Adrenal gland (tissue), 19 donors: ENCODE measurements at places on chromosomes 1 and 21.

- DNase-seq: peak; percentile 49
Observed at GRCh38 chr1:87953732-87954344, 625.2 kb downstream of the LMO4 start.

- peak; percentile 36 for DNase-seq
Observed at GRCh38 chr1:245797592-245798348, 643.0 kb downstream of the KIF26B start.

DNA sequence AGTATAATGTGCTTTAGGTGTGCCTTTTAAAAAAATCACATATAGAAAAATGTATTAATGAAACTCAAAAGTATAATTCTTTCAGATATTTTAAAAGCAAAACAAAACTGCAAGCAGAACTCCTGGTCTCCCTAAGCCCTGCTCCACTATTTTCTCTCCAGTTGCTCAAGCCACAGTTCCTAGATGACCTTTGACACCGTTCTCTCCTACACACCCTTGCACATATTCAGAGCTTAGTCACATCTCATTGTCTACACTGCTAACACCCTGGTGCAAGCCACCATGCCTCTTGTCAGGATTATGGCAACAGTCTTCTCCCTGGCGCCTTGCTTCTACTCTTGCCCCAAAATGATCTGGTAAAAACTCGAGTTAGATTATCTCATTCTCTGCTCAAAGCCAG is 50.2 kb upstream of the ROR1 start:
- DNase-seq: no peak

DNA sequence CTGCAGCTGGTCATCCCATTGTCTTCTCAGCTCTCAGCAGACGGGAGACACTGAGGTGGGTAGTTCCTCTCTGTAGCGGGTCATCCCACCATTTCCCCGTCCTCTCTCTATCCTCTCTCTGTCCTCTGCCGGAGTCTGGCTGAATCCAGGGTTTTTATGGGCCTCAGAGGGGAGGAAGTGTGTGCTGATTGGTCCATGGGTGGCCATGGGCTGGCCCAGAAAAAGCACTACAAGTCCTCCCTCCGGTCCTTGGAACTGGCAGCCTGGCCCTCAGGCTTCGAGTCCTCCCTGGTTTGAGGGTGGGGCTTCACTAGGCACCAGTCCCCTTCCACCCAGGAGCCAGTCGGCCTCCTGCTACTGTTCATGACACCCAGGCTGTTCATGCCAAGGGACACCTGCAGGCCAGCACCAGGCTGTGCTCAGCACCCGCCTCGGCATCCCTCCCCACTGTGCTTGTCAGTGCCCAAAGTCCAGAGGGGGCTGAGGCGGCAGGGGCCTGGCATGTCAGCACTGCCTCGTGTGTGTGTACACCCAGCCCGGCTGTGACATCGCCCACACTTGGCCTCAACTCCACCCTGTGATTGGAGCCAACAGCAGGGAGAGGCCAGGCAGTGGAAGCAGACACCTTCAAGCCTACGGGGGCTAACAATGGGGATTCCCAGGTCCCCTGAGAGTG is 23.0 kb upstream of the LRRC8C start:
- DNase-seq: no peak

- DNase-seq: peak; percentile 97
Observed at GRCh38 chr1:9593492-9594465, 5.1 kb downstream of the TMEM201 start.

- no peak for DNase-seq
Observed at GRCh38 chr1:56216218-56216617, 363.1 kb downstream of the PLPP3 start.

GRCh38 chr1:66764994-66765578 is 12.8 kb downstream of the DYNLT5 start:
- DNase-seq: peak; percentile 68

- no peak for DNase-seq
Observed at GRCh38 chr1:27538793-27539192, 48.8 kb upstream of the WASF2 start.

- peak; percentile 88 for DNase-seq
Observed at GRCh38 chr1:153698020-153698922, 19.8 kb downstream of the NPR1 start.

- DNase-seq: no peak
Observed at GRCh38 chr1:225482421-225482950, 54.6 kb upstream of the LBR start.
